ENCODE measurements at places on chromosomes 2 and 18. TPM values are rescaled to one million over a fixed set of nuclear protein-coding genes. Genes with fewer than 3 reads are reported as not detected.

Gene MPP4
- total RNA-seq, result not detected

Gene PROC
- not detected for total RNA-seq

DNA sequence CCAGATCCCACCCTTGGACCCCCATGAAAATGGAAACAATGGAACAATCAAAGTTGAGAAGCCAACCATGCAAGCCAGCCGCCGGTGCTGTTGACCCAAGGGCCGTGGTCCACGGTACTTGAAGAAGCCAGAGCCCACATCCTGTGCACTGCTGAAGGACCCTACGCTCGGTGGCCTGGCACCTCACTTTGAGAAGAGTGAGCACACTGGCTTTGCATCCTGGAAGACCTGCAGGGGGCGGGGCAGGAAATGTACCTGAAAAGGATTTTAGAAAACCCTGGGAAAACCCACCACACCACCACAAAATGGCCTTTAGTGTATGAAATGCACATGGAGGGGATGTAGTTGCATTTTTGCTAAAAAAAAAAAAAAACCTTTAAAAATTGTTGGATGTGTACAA lies 26.5 kb upstream of the TXNDC2 start:
- no peak overlapping the region for H3K27ac ChIP-seq
- H3K27me3 ChIP-seq, result peaks cover 18% of the 10 kb centered on the region
- H3K4me3 ChIP-seq, result no peak overlapping the region
- H3K36me3 ChIP-seq, result peaks cover 3% of the 10 kb centered on the region
- H3K4me1 ChIP-seq, result peaks cover 32% of the 10 kb centered on the region

- H3K27me3 ChIP-seq, result no peaks in the 10 kb centered on the region
- no peaks in the 10 kb centered on the region for H3K4me1 ChIP-seq
- H3K27ac ChIP-seq, result no peak overlapping the region
- no peak overlapping the region for H3K4me3 ChIP-seq
- DNase-seq, result no peak
Measured at GRCh38 chr2:166360906-166361305, 14.8 kb downstream of the SCN9A start.

- H3K27ac ChIP-seq, result no peak overlapping the region
- peaks cover 3% of the 10 kb centered on the region for H3K4me1 ChIP-seq
- H3K27me3 ChIP-seq, result peaks cover 19% of the 10 kb centered on the region
- H3K4me3 ChIP-seq, result no peak overlapping the region
- H3K36me3 ChIP-seq, result no peaks in the 10 kb centered on the region
- DNase-seq, result no peak
Measured at GRCh38 chr2:231326404-231326803, 69.1 kb upstream of the B3GNT7 start.

Measured in activated T-helper 2 cell treated with anti-CD3 and anti-CD28 coated beads, Interferon-gamma antibody, Interleukin-2, Interleukin-4, amounts not matched to agents 10 μg/mL and 5 μg/mL and 100 μg/mL, durations not matched to agents 14 hours and 24 hours and 36 hours (primary cell).